Activated CD8-positive, alpha-beta memory T cell treated with anti-CD3 and anti-CD28 coated beads for 4 hours (primary cell): ENCODE measurements at places on chromosomes 7 and 10.

- no peak for DNase-seq
Measured at GRCh38 chr10:3783316-3783681, 1.7 kb downstream of the KLF6 start.

DNA sequence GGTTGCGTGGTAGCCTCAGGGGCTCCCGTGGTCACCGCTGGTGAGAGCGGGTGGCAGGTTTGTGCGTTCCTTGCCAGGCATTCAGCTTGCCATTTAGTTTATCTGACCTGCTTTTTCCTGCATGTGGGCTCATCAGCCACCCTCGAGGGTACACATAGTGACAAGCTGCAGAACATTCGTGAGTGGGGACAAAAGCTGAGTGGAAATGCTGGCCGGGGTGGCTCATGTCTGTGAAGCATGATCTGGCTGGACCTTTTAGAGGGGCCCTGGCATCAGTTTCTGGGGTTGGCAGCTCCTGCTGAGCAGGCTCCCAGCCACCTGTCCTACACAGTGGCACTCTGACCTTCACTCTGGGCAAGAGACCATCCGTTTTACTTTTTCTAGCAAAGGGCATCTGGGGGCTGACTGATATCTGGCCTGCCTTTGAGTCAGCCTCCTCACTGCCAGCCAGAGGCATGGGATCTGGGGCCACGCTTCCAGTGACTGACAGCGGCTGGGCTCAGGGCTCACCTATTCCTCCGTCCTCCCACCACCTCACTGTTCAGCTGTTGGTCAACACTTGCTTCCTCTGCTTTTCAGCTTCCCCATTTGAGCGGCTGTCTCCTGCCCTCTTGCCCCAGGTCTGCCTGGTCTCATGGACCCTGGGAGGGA lies 75.0 kb downstream of the LANCL2 start:
- DNase-seq, result no peak

DNA sequence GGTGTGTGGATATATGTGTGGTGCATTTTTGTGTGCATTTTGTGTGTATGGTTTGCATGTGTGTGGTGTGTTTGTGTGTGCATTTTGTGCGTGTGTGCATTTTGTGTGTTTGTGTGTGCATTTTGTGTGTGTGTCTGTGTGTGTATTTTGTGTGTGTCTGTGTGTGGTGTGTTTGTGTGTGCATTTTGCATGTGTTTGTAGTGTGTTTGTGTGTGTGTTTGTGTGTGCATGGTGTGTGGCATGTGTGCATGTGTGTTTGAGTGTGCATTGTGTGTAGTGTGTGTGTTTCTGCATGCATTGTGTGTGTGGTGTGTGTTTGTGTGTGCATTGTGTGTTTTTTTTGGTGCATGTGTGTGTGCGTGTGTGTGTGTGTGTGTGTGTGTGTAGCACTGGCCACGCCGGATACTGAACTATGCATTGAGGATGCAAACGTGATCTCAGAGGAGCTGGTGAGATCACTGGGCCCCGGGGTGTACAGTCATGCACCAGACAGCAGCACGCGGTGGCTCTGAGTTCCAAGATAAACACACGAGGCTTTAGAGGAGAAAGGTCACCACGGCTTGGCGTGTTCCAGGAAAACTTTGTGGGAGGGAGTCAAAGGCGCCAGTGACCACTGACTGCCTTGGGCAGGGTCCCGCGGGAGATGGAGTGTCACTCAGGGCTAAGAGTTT lies 106.6 kb upstream of the SHH start:
- DNase-seq, result no peak

DNA sequence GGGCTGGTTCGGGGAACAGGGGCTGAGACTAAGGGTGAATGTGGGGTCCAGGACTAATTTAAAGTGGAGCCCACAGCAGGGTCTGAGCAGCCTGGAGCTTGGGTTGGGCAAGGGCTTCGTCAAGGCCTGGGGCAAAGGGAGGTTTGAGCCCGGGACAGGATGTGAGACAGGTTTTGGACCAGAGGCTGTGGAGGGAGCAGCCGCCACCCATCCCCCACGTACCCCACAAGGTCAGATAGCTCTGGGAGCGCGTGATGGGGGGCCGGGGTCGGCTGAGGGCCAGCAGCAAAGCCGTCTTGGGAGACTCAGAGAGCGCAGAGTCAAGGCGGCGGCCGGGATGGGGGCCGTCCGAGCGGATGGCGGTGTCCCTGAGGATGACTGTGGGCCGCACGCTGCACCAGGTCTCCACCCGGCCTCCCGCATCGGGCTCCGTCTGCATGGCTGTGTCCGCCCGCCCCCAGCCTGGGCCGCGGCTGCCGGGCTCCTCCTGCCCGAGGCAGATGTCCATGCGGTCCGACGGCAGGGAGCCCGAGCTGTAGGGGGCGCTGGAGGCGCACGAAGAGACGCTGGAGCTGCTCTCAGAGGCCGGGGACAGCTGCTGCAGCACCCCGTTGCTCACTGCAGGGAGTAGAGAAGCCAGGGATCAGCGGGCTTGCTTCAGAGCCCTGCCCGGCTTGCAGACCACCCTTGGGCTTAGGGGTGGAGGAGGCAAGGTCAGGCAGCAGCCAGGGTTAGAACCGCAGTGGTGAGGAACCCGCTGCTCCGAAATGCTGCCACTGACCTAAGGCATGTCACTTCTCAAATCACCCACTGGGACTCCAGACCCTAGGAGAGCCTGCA lies 12.1 kb downstream of the PDZD7 start:
- DNase-seq, result peak; percentile 35

DNA sequence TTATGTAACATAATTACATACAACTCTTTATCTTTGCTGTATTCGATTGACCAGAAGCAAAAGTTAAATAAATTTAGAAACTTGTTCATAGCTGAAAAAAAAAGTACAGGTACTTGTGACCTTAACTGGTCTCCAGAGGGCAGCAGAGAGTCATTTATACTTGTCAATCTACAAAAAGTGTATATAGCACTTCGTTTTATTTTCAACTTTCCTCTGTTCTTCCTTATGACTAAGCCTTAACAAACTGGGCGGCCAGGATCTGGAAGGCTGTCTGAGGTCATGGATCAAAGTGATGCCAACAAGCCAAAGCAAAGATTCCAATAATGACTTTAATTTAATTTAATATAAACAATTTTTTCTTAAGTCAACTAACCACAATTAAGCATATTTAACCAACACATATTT lies 29.8 kb downstream of the C10orf67 start:
- DNase-seq, result no peak

DNA sequence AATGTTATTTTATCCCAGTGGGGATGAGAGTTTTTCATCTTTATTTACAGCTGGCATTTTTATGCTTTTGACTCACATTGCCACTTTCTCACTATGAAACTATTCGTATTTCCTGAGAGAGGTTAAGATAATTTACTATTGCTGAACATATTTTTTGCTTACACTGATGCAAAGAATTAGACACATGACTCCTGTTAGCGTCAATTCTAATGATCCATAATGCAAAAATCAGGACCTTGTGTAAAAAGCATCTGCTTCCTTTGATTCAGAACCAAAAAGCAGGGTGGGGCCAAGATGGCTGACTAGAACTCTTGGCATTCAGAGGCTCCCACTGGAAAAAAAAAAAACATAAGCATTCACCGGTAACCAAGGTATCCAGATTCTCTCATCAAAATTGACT lies 464.8 kb downstream of the SEMA3D start:
- no peak for DNase-seq

DNA sequence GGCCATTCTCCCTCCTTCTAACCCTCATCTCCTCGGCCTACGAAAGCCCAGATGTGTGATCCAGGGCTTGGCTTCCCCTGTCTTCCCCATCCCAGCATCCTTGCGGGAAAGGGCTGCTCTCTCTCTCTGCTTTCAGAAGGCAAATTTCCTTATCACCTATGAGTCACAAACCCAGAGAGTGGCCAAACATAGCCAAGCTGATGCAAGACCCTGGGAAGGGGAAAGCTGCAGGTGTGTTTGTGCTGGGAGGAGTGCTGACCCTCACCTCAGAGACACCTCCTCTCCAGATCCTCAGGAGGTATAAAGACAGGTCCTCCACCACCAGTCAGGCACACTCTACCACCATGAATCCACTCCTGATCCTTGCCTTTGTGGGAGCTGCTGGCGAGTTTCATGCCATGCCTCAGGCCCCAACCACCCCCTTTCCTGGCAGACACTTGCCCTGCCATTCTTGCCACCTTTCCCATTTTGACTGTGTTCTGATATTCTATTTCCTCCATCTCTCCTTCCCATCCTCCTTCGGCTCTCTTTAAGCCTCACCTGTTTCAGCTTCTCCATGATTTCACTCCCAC lies 10.6 kb upstream of the PRSS2 start:
- no peak for DNase-seq

DNA sequence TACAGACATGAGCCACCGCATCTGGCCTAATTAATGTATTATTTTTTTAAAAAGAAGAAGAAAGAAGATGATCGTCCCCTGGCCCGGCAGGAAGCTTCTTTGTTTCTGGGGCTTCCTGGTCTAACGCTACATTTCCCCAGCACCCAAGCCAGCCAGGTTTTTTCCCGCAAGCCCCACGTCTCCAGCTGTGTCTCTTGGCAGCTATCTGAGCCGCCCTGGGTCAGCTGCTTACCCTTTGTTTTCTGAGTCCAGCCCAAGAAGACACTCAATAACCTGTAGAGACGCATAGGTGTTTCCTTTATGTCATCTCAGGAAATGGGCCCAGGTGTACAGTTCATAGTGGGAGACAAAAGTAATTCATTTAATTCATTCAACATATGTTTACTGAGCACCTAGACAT lies 110.2 kb downstream of the MTPAP start:
- no peak for DNase-seq

DNA sequence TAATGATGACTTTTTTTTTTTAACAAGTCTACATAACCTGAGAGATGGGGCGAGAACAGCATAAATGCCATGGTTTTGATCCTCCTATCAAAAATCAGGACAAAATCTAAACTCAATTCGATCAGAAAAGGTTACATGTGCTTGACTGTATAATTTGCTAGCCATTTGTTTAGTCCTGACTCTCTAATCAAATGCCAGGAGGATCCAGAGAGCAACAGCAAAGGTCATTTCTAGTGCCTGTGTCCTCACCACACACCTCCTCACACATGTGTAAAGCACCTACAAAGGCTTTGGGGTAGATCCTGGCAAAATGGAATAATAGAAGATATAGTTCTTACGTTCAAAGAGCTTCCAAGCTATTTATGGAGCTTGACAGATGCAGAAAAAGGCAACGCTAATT lies 11.0 kb upstream of the FAS start:
- no peak for DNase-seq

GRCh38 chr7:121797657-121798452 lies 75.1 kb upstream of the PTPRZ1 start:
- DNase-seq, result no peak

GRCh38 chr7:111356941-111357340 lies 205.4 kb downstream of the IMMP2L start:
- no peak for DNase-seq

DNA sequence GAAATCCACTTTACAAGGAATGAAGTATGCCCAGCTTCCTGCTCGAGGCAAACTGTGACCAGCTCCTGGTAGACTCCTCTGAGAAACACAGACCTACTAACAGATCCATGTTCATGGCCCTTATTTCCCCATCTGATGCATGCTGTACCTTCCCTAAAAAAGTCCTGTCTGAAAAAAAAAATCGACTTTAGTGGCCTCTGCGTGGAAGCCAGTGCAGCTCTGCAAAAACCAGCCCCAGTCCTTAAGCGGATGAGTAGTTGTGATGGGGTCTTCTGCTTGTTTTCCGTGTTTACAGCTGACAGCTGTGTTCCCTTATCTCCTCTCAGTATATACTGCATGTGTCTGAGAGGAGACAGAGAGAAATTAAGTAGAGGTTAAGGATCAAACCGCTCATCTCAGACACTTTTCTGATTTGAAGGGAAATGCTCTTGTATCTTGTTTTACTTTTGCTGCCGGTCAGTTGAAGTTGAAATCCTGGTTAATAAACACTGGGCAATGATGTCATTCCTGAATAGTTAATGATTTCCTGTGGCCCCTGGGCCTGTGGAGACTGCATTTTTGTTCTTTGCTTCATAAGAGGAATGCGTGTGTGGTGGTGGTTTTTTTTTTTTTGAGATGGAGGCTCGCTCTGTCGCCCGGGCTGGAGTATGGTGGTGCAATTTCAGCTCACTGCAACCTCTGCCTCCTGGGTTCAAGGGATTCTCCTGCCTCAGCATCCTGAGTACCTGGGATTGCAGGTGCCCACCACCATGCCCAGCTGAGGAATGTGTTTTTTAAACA lies 67.6 kb downstream of the DOCK1 start:
- no peak for DNase-seq

GRCh38 chr7:31133497-31133896 lies 81.4 kb downstream of the ADCYAP1R1 start:
- DNase-seq, result no peak

DNA sequence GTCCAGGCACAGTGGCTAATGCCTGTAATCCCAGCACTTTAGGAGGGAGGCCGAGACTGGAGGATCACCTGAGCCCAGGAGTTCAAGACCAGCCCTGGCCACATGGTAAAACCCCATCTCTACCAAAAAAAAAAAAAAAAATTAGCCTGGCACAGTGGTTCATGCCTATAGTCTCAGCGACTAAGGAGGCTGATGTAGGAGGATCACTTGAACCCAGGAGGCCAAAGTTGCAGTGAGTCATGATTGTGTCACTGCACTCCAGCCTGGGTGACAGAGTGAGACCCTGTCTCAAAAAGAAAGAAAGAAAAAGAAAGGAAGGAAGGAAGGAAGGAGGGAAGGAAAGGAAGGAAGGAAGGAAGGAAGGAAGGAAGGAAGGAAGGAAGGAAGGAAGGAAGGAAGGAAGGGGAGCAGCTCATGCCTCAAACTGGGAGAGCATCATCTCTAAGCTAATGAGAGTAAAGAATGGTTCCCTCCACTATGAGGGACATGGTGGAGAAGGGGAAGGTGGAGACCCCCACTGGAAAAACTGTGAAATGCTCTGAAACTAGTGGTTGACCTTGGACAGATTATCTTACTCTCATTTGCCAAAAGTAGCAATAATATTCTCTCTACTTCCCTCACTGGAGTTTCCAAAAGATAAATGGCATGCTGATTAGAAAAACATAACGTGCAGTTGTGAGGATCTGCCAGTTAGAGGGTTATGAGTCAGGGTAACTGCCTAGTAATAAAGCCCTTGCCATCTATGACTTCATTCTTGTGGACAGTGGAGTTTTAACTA lies 16.8 kb downstream of the GIMAP5 start:
- no peak for DNase-seq

GRCh38 chr7:3862774-3863173 lies 561.7 kb downstream of the SDK1 start:
- DNase-seq, result no peak

DNA sequence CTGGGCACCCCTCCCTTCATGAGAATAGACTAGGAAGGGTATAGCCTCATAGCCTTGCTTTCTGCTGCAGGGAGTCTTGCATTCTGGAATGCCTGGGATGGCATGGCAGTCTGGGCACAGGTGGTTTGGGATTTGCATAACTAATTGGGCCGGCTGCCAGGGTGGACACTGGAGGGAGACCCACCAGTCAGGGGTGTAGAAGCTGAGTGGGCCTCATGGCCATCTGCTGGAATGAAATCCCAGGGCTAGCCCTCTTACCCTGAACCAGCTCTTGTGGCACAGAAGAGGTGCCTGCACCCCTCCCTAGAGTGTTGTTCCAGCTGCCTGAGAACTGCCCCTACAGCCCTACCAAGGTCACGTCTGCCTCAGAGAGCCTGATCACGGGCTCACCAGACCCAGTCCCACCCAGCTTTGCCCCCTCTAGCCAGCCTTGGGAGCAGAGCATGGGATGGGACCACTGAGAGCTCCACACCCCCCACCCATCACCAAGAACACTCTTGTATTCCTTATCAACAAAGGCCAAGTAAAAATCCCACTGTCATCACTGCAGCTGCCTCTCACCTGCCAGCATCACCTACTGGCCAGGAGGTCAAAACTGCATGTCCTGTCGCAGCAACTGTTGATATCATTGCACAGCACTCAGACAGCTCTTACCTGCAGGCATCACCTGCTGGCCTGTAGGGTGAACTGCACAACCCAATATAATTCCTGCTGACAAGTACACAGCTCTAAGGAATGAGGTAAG lies 148.9 kb downstream of the ZEB1 start:
- no peak for DNase-seq
